Suppressor macrophage treated with lipopolysaccharide for 1 hour (primary cell): ENCODE measurements at places on chromosomes 11 and 22.

DNA sequence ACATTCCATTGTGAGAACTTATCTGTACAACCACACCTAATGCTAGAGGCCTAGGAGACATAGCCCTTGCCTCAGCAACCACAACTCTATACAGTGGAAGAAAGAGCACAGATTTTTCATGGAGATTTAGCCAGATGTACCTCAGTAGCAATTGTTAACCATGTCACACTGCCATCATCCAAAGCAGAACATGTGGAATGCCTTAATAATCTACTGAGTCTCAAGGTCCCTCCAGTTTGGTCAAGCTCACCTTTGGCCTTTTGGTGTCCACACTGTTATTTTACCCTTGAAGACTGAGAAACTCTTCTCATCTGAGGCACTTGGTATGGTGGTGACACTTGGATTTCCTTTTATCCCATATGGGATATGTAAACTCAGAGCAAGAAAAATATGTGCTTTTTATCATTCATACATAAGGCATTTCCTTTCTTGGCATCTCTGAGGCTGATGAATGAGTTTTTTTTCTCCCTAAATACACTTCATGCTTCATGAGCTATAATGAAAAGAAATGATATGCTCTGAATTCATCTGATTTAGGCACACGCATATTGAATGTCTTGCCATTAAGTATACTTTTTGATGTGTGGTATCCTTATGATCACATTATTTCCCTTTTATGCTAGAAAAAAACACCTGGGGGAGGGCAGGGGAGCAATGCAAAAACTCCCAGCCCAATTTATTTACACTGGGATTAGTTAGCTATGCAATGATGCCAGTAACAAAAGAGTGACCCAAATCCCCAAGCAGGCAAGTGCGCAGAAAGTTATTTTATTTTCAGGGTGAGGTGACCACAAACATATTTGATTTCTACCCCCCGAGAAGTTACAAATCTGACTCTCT lies 63.3 kb upstream of the ME3 start:
- no peak for DNase-seq

- DNase-seq = no peak
These were observed 102.6 kb downstream of the SNX19 start for GRCh38 chr11:130813638-130814037.

DNA sequence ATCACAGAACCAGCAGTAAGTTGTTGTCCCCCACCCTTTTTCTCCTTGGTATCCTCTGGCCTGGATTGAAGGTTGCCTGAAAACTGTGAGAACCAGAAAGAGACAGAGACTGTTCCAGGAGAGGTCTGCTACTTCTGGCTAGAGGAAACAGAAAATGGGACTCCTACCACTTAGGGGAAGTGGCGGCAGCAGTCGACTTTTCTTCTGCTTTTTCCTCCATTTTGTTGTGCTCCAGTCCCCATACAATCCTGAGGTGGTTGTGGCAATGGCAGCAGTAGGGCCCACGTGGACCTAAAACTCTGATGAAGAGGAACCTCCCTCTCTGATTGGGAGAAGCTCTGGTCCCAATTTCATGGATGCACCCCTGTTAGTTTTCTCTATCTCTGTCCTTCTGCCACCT lies 76.0 kb upstream of the SORL1 start:
- DNase-seq = peak; percentile 39

DNA sequence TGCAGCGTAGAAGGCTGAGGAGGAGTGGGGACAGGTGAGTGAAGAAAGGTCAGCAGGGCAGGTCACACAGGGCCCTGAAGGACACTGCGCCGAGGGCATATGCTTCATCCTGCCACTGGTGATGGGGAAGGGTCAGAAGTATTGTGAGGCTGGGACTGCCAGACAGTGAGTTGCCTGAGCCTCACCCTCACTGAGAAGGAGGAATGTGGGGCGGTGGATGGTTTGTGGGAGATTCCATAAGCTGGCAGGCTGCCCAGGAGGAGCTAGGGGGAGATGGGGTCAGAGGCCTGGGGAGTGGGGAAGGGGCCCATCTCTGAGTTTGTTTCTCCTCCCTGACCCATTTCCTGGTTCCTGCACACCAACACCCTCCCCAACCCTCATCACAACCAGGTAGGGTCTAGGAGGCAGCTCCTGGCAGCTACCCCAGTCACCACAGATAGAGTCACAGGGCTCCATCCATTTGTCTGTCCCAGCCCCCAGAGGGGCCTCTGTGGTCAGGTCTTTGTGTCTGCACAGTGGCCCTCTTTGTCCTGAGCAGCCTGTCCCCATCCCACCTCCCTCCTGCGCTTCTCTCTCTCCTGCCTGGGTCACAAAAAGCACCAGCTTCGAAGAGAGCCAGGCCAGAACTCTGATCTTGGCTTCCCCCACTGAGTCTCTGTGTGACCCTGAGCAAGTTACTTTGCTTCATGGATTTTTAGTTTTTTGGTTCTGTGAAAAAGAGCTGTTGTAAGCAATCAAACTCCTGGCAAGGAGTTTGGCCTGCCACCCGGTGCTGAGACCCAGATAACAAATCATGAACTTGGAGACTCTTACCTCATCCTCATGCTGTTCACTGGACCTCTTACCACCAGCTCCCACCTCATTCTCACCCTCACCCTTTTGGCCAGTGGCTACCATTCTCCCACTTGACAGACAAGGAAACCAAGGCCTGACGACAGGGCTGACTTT lies 4.6 kb upstream of the P2RY2 start:
- no peak for DNase-seq

GRCh38 chr22:50524676-50525103 lies 708 bp downstream of the SCO2 start:
- DNase-seq = no peak

- DNase-seq = no peak
These were observed 30.4 kb downstream of the POU2F3 start for GRCh38 chr11:120270386-120270785.

DNA sequence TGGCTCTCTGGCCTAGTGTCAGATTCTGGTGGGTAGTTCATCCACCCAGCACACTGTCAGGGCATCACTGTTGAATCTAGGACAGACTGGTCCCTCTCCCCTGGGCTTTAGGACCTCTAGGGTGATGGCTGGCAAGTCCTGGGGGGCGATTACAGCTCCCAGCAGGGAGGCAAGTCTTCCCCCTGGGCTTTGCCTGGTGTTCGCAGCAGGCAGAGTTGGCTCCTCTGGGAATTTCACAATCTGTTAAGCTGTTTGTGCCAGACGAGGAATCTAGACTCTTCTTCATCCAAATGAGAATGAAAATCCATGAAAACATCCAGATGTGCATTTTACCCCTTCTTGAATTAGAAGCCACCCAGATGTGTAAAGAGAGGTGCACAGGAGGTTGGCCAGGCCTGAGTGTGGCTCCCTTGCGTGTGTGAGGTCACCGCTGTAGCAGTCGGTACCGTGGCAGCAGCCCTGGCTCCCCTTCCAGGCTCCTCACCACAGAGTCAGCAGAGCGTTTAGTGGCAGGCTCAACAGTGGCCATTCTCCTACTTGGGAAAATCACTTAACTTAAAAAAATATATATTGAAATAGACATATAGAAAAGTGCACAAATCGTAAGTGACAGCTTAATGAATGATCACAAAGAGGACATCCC lies 99.9 kb upstream of the TBCEL start:
- no peak for DNase-seq

GRCh38 chr22:19569976-19570375 lies 45.8 kb upstream of the CLDN5 start:
- DNase-seq = no peak

- DNase-seq = no peak
These were observed 66.5 kb upstream of the TOP3B start for GRCh38 chr22:22048981-22049531.

DNA sequence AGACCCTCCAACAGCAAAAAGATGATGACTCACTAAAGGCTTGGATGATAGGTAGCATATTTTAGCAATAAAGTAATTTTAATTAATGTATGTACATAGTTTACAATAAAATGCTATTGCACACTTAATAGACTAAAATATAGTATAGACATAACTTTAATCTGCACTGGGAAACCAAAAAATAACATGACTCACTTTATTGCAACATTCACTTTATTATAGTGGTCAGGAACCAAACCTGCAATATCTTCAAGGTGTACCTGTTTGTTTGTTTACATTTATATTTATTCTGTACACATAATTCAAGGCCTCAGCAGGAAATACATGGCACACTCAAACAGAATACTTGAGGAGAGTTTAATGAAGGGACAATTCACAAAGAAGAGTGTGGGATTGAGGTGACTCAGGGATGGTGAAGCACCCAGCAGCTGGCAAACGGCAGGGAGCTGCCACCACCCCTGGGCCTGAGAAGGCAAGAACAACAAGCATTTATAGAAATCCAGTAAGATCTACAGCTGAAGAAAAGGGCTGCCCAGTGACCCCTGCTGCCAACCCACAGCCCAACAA lies 51.5 kb upstream of the POU2AF2 start:
- DNase-seq = no peak

- peak; percentile 51 for DNase-seq
These were observed 71.0 kb downstream of the JAM3 start for GRCh38 chr11:134139873-134140331.

- no peak for DNase-seq
These were observed 67.1 kb downstream of the MYEOV start for GRCh38 chr11:69361048-69361447.

- no peak for DNase-seq
These were observed 138.1 kb upstream of the ANO3 start for GRCh38 chr11:26193694-26194365.

DNA sequence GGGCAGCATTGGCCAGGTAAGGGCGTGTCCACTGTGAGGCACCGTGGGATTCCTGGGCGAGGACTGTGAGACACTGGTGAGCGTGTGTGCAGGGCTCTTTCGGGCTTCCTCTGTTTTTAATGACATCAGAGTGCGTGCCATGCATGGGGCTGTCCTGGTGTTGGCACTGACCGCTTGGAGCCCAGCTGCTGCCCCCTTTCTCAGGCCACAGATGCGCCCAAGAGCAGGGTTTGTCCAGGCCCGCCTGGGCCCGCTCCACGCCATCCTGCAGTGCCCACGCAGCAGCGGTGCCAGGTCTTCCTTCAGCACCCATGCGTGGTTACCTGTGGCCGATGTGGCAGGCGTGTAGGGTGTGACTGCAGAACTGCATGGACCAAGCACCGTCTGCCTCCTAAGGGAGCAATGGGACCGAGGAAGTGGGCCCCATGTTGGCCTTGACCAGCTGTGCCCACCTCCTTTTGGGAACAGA lies 72.3 kb upstream of the SEPTIN5 start:
- no peak for DNase-seq

DNA sequence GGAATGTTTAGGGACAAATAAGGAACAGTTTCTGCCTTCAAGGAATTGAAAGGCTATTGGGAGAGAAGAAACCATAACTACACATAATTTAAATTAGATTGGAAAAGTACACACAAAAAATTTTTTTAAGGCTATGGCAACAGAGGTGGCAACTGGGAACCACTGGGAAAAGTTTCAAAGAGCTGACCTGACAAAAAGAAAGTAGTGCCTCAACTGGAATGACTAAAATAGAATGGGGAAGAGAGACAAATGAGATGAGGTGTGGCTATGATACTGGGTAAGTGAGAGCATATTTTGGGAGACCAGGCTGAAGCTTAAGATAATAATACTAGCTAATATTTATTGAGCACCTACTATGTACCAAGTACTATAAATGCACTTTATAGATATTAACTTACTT lies 2.9 kb upstream of the AKIP1 start:
- DNase-seq = no peak

DNA sequence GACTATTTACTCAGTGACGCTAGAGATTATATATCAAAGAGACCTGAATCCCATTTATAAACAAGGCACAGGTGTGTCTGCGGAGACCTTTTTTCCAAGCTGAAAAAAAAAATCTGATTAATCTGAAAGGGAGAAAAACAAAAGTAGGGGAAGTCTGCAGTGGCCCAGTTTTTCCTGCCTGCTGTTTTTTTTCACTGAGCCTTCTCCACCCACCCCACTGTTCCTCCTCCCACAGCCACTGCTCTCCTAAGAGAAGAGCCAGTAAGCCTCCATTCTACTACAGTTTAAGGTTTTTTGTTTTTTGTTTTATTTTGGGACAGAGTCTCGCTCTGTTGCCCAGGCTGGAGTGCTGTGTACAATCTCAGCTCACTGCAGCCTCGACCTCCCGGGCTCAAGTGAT lies 18.4 kb downstream of the ARFGAP2 start:
- no peak for DNase-seq

GRCh38 chr11:134647066-134647743 lies 235.2 kb upstream of the B3GAT1 start:
- DNase-seq = no peak

DNA sequence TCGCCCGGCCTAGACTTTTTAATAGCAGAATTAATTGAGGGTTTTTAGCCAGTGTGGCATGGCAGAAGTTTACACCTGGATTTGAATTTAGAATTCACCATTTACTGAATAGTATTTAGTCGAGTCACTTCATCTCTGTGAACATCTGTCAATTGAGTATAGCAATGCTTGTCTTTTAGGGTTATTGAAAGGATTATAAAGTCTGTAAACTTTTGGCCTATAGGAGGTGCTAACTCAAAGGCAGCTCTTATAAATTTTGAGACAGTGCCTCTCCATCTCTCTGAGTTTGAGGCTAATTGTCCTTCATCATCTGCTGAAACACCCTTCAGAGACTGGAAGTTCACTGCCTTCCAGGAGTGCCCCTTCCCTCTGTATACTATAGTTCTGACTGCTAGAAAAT lies 205.0 kb downstream of the NELL1 start:
- DNase-seq = no peak

DNA sequence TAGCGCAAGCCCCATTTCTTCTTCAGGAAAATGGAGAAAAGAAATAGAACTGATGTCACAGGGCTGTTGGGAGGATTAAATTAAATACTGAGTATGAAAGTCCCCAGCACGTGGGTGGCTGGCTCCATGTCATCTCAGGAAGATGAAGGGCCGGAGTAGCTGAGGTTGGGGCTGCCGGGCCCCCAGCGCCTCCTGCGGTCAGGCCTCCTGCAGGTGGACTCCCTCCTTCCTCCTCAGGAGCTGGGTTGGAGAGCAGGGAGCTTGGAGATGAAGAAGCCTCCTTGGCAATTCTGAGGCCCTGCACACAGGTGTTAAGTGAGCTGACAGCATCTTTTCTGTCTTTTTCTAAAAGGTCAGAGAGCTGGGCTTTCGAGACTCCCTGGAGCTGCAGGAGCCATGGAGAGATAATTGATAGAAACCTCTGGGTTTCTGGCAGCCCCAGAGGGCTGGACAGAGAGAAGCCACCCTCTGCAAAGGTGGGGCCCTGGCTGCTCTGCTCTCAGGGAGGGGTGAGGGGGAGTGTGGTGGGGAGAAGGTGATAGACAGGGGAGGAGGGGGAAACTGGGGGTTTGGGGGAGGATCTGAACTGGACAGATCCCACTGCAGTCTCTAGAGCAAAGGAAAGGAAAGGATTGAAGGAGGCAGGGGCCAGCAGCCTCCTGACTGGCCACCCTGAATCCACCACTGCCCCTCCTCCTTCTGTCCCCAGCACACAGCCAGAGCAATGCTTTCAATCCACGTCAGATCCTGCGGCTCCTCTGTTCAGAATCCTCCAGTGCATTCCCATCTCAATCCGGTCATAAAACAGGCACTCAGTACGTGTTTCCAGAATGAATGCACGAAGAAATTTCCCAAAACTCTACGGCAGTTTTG lies 210.8 kb downstream of the CEP164 start:
- DNase-seq = no peak

- DNase-seq = no peak
These were observed 59.9 kb downstream of the RRM1 start for GRCh38 chr11:4154503-4154902.

GRCh38 chr22:29816980-29817379 lies 21.1 kb downstream of the ASCC2 start:
- no peak for DNase-seq

GRCh38 chr11:12854829-12855228 lies 154.3 kb upstream of the RASSF10 start:
- no peak for DNase-seq

GRCh38 chr11:10696468-10697322 lies 3.1 kb upstream of the IRAG1 start:
- peak; percentile 30 for DNase-seq
